ENCODE measurements at places on chromosomes 7 and 10. TPM values are rescaled to one million over a fixed set of nuclear protein-coding genes. Genes with fewer than 3 reads are reported as not detected.

GRCh38 chr10:47207281-47207615 lies 92.7 kb upstream of the GDF10 start:
- no peak for DNase-seq

DNA sequence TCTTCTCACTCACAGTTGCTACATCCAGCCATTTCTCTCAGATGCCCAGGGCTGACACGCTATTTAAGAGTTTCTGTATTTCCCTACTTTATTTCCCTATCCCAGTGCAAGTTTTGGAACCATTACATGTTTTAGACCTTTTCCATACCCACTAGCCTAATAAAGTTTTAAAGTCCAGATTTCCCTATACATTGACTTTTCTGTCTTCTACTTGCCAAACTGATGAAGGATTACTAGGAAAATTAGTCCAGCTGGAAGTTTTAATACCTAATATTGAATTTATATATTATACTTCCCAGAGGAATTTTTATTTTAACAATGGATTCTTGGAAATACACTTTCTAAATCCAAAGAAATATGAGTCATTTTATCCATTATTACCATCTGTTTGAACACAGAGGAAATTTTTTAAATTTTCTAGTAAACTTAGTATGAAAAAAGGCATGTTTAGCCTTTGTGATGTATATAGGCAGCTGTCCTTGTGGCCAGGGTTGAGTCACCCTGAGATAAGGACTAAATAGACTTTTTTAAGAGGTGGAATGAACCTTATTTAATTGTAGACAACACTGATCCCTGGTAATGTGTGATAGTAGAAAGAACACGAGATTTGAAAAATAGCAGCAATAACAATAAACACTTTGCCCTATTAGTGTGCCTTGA lies 205.0 kb downstream of the TFEC start:
- DNase-seq, result no peak

The SMNDC1 gene
- total RNA-seq, result 43.5 TPM

- no peak for DNase-seq
These were observed 18.7 kb upstream of the NUB1 start for GRCh38 chr7:151322906-151323305.

- no peak for DNase-seq
These were observed 25.3 kb upstream of the PPP2R2D start for GRCh38 chr10:131875501-131875900.

DNA sequence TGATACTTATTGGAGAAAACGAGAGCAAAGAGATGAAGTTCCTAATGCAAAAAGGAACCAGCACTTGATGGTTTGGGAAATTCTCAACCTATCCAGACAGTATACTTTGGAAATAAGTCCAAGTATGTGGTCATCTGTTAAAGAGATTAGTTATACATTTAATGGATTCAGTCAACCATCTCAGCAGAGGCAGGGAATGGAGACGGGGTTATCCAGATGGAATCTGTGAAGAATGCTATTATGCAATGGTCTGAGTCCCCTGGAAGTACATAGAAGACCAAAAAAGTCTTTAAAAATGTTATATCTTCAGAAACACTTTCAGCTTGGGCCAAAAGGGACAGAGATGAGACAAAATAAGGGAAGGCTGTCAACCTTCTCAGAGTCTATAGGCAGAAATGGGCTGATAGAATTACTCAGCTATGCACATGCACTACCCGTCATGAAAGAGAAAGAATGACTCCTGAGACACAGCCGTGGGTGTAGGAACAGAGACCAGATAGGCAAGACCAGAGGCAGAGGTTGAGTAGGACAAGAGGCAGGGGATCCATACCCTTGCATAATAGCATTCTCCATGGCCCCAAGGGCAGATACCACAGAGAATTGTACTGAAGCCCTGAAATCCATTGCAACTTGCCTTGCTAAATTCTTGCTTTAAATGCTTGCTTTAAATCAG lies 738.8 kb upstream of the POT1 start:
- DNase-seq, result no peak

- no peak for DNase-seq
These were observed 207.3 kb upstream of the POT1 start for GRCh38 chr7:125136755-125137532.

- DNase-seq, result no peak
These were observed 1.1 kb downstream of the EPHB6 start for GRCh38 chr7:142855756-142856564.
